ENCODE measurements at places on chromosomes 1 and 21.

- no peak for DNase-seq
These were observed 71.0 kb downstream of the HIVEP3 start for GRCh38 chr1:41847733-41848132.

DNA sequence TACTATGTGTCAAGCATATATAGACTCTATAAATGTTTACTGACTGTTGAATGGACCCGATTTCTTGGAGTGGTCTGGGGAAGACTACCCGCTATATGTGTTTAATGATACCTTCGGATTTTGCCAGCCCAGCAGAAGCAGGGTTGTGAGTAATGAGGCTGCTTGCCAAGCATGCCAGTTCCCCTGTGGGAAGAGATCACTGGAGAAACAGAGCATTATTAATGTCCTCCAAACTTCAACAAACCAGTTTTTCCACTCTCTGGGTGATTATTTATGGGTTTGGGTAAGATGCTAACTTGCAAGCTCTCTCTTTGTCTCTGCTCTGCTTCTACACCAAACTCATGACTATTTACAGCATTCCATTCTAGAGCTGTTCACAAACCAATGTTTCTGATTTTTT lies 25.1 kb upstream of the PHGDH start:
- DNase-seq: no peak

DNA sequence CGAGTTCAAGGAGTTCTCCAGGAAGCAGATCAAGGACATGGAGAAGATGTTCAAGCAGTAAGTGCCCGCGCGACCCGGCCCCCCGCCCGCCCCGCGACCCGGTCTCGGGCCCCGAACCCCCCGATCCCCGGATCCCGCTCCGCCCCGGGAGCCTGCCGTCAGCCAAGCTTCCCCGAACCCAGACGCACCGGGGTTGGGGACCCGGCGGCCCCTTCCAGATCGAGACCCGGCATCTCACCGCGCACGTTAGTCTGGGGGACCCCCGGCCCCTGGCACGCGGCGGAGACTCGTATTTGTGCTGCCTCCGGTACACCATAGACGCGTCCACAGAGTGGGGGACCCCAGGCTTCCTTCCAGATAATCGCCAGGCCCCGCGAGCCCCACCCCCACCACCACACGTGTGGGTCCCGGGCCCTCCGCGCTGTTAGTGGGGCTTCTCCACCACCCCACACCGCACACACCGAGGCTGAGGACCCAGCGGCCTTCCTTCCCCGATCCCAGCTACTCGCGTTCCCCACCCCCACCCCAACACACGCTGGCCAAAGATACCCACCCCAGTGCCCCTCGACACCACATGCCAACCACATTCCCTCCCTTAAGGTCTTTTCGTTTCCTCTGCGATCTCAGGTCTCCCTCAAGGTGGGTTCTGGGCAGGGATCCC lies 665 bp downstream of the EFHD2 start:
- DNase-seq: no peak

GRCh38 chr1:92367496-92367895 lies 68.6 kb downstream of the RPAP2 start:
- no peak for DNase-seq

DNA sequence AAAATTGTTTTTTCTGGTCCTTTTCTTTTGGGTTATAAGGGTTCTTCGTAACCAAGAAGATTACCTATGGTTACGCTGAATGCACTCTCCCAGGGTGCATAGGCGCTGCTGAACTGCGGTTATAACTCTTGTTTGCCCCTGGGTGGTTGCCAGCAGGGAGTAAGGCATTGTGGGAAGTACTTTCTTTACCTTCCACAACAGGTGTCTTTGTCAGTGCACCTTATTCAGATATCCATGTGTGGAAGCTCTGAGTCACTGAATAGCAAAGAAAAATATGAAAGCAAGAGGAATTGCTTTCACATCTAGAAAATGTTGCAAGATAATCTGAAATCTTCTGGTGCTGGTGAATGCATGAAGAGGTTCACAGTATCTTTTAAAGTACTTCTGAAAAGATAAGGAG lies 124.4 kb upstream of the CACYBP start:
- DNase-seq: no peak

Measured in T-helper 1 cell (primary cell).